ENCODE measurements at places on chromosomes 5 and 9.

DNA sequence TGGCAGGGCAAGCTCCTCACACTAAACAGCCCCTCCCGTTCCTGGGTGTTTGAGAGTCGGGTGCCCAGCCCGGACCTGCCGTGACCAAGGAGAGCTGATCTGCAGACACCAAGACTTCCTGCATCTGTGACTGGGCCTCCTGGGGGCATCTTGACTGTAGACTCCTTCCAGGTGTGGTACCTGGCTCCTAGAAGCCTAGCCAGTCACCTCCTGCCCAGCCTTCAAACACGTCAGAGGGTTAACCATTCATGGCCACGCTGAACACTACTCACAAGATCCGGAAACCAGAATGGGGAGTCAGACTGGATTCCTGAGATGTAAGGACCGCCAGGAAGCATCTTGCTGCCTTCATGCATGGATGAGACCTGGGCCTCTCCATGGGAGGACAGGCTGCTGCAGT is 3.7 kb upstream of the LCN2 start:
- no peak for DNase-seq

DNA sequence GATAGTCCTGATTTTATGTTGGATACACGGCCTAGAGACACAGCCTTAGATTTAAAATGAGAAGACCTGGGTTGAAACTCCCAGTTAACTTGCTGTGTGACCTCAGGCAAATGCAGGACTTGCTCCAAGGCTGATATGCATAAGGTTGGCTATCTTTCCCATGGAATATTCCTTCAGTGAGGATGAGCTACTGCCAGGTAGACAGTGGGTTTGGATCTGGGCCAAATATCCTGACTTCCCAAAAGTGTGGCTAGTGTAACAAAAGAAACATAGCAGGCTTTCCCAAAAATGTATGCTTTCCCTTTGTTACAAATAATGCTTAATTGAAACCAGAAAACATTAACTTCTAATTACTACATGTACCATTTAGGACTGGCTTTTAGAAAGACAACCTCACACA is 697 bp upstream of the XPA start:
- no peak for DNase-seq

- no peak for DNase-seq
Measured at GRCh38 chr9:124708074-124708473, 63.0 kb downstream of the NR6A1 start.

DNA sequence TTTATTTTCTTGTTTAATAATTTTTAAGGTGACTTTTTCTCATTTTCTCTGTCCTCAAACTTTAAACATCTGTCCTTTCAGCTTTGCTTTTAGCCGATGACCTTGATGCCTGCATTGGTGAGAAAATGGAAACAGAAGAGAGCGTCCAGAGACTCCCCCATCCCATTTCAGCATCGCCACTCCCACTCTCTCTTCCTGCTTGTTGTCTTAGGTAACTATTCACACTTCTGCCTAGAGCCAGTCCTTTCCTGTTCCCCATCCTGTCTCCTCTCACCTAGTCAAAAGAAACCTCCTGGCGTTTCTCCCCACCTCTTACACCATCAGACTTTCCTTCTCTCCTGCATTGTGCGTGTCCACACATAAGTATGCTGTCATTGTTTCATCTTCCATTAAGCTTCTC is 124.6 kb downstream of the MAST4 start:
- no peak for DNase-seq

DNA sequence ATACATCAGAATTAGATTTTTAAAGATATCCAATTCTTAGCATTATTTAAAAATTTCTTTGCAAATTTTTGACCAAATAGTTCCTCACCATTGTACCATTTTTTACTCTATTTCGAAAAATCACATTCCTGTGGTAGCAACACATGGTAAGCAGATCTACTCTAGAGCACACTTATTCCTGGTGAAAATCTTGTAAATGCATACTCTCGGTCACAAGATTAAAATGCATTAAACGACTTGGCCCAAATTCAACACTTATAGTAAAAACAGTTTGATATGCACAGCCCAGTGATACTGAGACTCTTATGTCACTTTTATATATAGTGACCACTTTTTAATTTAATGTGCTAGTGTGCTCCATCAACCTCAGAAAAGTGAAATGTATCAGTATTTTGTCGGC is 208.8 kb upstream of the TARS1 start:
- DNase-seq = no peak

- DNase-seq = peak; percentile 80
Measured at GRCh38 chr9:131395157-131396098, 1.5 kb downstream of the PRRC2B start.

DNA sequence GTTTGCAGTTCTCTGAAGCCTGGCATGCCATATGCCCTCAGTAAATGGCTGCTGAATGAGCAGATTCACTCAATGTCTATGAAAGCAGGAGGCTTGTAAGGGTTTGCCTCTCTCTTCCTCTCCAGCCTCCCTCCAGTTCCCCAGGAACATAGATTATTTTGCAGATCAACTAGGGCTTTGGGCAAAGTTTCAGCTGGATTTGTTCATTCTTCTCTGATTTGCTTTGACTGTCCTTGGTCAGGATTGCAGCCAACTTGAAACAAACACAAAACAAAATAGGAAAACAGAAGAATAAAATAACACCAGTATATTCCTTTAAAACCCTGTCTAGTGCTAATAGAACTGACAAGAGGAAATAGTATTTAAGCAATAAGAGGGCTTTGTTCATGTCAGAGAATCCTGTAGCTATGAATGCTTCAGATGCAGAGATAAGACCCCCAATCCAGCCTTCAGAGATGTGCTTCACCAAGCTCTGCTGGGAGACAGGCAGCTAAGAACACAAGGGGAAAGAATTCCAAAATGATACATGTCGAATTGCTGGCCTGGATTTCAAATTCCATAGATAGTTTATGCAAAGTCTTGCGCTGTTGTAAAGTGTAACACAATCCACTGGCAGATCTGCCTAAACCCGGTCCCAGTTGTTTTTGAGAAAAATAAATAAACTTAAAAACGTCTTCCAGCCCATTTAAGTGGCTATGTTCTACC is 174.3 kb downstream of the PAPPA start:
- no peak for DNase-seq

- no peak for DNase-seq
Measured at GRCh38 chr9:133066181-133066983, 4.6 kb downstream of the CEL start.

GRCh38 chr9:38467404-38467803 is 43.1 kb upstream of the IGFBPL1 start:
- no peak for DNase-seq

DNA sequence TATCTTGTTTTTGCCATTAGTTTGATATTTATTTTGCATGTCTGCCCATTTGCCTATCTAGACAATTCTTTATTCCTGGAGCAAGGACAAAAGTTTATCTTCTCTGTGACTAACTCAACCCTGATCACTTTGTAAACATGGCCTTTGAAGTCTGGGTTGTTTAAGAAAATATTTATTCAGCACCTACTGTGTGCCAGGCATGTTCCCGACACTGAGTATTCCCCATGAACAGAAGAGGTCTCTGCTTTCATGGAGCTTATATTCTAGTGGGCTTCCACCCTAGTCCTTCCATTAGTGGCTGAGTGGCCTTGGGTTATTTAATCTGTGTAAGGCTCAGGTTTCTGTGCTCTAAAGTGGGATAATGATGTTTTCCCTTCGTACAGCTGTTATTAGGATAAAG is 49.7 kb downstream of the SEMA6A start:
- DNase-seq = no peak

- no peak for DNase-seq
Measured at GRCh38 chr5:35213608-35214007, 16.7 kb downstream of the PRLR start.

- DNase-seq = no peak
Measured at GRCh38 chr9:80504601-80505230, 933.0 kb downstream of the TLE4 start.

GRCh38 chr5:34657988-34658387 is 1.9 kb downstream of the RAI14 start:
- DNase-seq = no peak

DNA sequence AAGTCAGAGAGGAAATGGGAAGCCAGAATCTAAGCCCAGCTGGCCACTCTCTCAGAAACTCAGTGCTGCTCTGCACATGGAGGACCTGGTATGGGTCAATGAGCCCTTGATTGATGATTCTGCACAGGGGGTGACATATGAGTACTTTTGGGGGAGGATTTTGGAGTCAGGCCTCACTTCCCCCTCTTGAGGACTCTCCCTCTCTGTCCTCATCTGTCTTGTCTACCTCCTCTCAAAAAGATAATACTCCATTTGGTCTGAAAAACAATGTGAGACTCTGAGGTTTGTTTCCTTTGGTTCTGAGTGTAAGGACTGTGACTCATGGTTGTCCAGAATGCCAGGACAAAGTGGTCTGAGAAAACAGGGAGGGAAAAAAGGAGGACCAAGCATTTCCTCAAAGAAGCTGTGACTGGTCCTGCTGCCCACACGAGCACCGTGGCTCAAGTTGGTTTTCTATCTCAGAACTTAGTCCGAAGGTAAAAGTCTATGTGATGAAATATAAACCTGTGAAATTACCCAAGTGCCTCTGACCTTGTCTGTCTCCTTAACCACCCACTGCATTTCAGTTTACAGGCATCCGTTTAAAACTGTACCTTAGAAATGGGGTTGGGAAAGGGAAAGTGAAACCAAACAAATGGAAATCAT is 11.1 kb downstream of the TTC39B start:
- peak; percentile 72 for DNase-seq
